Eye (tissue), 1 donor: ENCODE measurements at places on chromosomes 5 and 9.
A peak's percentile ranks its signal among the peaks of the same experiment; 100 is the strongest.

DNA sequence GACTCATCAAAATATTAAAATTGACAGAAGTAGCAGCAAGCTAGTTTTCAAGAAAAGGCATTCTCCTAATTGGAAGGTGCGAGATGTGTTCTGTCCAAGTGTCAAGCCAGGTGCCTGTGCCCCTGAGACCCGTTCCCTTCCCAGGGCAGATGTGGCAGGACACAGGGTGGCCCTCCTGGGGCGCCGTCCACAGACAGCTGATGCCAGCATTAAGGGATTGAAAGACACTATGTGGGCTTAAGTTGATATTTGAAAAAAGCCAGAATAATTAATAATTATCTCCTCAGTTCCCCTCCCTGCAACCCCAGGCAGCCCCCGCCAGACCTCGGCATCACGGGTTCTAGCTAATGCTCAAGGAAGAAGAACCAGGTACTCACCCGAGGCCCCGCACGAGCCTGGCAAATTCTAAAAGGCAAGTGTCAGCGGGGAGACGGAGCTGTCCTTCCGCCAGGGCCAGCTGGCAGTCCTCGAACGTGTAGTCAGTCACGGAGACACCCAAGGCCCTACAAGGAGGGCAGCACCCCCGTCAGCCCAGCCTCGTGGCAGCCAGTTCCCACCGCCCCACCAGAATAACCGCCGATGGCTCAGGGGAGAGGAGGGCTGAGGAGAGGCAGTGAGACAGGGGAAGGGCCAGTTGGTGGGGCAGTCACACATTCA is 29.1 kb upstream of the SLC6A3 start:
- DNase-seq, result no peak

DNA sequence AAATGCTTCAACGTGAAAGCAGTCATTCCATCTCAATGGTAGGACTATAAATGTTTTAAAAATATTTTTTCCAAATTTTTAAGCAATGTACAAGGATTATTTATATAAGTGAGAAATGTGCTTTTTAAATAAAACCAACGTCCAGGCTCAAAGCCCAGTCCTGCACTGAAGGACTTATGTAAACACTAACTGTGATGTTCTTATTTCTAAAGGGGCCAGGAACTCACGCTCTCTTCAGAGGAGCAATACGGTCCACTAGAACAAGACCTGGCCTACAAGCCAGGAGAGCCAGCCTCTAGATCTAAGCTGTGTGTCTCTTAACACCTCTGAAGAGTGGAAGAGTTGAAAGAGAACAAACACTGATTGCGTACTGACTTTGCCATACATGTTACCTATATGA is 12.1 kb downstream of the TTLL11 start:
- no peak for DNase-seq

DNA sequence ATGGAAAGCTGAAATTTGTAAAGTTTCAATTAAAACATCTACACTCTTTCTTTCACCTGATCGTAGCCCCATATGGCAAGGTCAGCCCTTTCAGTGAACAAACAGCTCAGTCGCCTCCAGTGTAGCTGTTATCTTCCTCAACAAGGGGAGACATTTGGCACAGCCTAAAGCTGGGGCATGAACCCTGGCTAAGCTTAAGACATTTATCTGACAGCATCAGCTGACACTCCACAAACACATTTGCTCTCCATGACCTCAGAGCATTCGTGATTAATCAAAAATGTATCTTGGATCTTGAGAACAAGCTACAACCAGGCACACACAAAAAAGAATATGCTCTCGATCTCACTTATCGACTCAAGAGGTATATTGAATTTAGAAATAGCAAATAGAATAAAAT is 67.3 kb downstream of the POU5F2 start:
- DNase-seq, result peak; percentile 49

- no peak for DNase-seq
These were observed 321.9 kb downstream of the GADD45G start for GRCh38 chr9:89926691-89927220.

- DNase-seq, result no peak
These were observed 260.3 kb upstream of the KLF4 start for GRCh38 chr9:107749787-107750444.

DNA sequence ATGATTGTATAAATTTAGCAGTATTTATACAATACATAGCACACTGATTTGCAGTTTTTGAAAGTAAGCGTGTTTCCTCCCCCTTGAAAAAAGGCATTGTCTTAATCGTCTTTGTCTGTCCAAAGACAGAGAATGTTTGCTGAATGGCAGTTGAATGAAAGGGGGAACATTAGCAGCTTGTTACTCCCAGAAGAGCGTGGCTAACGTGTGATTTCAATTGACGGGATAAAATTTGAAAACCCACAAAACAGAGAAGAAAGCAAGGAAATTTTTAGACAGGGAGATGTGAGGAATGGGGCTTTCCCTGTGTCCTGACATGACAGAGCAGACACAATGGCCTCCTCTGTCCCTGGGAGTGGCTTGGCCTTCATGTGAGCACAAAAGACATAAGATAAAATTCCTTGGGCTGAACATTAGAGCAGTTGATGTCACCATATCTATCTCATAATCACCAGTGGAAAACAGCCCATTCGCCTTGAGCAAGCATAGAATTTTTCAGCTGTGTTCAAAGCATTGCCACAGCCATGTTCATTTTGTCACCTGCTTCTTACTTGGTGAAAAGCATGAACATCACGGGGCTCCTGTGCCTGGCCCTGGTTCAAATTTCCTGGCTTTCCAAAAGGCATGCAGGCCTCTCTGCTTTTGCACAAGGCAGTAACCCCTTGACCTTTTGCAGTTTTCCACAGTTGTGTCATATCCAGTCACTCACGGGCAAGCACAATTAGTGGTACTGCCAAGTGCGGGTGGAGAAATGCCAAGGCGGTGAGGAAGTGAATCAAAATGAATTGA is 126.9 kb downstream of the TLE1 start:
- DNase-seq, result peak; percentile 55

DNA sequence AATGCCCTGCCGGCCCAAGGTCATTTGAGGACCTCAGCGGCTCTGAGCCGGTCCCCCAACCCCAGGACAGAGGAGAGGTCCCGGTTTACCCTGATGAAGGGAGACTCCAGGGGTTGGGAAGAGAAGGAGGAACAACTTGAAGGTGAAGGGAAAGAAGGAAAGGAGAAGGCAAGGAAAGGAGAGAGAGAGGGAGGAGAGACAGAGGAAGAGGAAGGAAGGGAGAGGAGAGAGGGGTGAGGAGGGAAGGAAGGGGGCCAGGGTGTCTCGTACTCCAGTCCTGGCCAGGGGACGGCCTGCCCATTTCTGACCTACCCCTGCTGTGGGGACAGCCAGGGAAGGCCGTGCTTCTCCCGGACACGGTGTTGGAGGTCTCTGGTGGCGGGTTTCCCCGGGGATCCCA is 1.9 kb downstream of the PRRX2 start:
- no peak for DNase-seq

DNA sequence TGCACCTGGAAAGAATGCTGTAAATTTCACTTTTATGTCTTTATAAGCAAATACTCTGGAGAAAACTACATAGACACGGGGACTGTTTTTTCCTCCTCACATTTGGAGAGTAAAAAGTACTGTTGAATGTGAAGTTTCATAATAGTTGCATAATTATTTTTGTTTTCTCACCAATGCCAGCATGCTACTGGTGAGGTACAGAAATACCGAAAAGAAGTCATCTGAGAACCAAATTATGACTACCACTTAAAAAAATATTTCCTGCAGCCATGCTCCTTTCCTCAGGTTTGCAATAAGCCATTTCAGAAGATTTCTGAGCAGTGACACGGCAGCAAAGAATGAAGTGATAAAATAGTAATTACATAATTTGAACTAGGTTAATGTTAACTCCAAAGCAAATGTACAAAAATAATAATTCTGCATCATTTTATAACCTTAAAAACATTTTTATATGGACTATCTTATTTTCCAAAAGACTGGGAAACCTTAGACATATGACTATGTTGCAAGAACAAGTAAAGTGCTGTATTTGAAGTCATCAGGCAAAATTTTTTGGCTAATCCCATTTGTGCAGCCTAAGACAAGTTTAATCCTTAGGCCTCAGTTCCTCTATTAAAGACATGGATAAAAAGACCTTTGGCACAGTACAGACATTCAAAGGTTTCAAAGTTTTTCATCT is 144.7 kb downstream of the PCSK1 start:
- DNase-seq, result no peak

- DNase-seq, result no peak
These were observed 116.0 kb upstream of the LPCAT1 start for GRCh38 chr5:1639757-1640156.

DNA sequence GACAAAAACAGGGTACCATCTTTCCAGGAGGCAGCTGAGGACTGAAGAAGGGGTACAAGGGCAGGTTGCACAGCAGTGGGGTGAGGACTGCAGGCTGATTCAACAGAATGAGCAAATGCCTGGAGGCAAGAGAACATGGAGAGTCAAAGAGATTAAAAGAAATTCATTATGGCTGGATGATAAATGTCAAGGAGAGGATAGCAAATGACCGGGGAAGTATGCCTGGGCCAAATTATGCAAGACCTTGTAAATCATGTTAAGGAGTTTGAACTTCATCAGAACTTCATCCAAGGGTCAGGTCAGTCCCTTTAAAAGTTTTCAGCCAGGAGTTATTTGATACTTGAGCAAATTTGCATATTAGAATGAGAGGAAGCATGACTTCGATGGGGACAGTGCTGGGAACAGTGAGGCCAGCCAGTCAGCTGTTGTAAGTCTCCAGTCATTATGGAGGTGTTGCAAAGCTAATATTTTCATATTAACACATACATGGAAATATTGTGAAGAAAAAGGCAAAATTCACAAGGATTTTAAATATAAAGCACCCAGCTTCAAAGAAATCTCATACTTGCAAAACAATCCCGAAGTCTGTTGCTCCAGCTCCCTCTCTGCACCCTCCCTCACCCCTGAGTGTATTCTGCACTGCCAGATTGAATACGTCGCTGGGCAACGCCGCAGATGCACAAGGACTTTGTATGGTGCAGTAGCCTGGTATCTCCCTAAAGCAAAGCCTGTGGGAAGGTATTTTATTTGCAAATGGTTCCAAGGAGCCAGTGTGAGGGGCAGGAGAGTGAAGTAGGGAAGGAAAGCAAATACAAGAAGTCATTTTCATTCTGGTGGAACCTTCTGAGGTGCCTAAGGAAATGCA is 509.8 kb upstream of the TLE4 start:
- no peak for DNase-seq

- DNase-seq, result peak; percentile 40
These were observed 96.2 kb downstream of the OLFM1 start for GRCh38 chr9:135183528-135184180.

GRCh38 chr9:76181020-76181641 is 213.1 kb downstream of the RFK start:
- DNase-seq, result no peak
